ENCODE measurements at places on chromosomes 7 and 10.

DNA sequence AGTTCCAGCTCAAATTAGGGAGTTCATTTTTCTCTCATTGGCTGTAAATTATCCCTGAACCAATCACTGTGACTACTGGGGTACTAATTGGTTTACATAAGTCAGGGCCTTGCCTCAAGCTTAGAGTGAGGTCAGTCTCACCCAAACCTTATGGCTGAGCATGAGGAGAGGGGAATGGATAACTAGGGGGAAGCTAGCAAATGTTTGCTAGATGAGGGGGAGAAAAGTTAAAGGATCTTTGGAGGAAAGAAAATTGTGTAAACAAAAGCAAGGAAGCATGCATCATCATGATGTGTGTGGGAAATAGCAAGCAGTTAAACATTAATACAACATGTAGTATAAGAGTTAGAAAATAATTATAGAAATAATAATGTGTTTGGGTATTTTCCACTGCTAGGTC lies 121.9 kb downstream of the BBS9 start:
- DNase-seq: no peak

- no peak for DNase-seq
These were observed 67.3 kb downstream of the SPDYE5 start for GRCh38 chr7:75559355-75559975.

DNA sequence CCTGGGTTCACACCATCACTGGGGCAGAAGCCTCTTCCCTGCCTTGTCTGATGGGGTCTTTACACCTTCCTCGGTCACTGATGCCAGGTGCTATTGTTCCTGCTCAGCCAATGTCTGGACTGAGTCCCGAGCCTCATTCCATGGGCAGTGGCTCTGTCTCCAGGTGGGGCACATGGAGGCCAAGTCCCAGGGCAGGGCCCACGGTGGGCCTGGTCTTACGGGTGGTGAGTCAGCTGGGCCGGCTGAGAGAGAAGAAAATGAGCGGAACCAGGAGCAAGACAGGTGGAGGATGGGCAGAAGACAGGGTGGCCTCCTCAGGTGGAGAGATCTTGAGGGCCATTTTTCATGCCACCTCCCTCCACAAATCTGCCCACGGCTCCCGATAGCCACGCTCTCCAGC lies 131.7 kb upstream of the FAM20C start:
- DNase-seq: no peak

- no peak for DNase-seq
These were observed 15.5 kb upstream of the GPR15LG start for GRCh38 chr10:84158061-84158460.

DNA sequence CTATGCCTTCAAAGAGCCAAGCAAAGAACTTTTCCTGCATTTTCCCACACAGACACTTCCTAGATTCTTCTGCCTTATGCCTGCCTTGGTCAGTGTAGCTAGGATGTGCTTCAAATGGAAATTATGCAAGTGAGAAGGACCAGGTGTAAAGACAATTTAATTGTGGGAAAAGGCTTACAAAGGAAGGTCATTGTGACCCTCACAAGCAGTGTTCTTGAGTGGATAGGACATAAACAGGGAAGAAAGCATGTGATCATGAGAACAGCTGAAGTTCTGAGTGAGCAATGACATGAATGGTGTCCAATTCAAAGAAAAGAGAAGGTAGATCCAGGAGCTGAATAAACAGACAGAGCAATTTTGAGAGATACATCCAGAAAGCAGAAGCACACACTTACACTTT lies 1.3 kb upstream of the PIP start:
- DNase-seq: no peak

DNA sequence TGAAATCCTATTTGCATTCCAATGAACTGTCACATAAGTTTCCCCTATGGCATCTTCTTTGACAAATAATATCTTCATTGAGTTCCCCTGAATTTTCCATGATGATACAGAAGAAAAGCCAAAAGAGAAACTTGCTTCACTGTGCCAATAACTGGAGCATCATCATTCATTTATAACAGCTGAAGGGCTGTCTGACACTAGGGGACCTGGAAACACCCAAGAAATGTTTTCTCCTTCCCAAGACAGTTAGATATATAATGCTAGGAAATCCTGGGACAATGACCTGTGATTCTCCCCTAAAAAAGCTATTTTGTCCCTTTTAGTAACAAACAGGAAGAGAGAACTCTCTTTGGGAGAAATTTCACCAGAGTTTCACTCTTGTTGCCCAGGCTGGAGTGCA lies 133.6 kb downstream of the SEMA3C start:
- DNase-seq: no peak

GRCh38 chr7:18778594-18778993 lies 283.0 kb downstream of the HDAC9 start:
- DNase-seq: no peak

GRCh38 chr7:5827755-5828154 lies 46.3 kb upstream of the RNF216 start:
- peak; percentile 27 for DNase-seq

GRCh38 chr10:3776796-3777571 lies 8.0 kb downstream of the KLF6 start:
- no peak for DNase-seq

DNA sequence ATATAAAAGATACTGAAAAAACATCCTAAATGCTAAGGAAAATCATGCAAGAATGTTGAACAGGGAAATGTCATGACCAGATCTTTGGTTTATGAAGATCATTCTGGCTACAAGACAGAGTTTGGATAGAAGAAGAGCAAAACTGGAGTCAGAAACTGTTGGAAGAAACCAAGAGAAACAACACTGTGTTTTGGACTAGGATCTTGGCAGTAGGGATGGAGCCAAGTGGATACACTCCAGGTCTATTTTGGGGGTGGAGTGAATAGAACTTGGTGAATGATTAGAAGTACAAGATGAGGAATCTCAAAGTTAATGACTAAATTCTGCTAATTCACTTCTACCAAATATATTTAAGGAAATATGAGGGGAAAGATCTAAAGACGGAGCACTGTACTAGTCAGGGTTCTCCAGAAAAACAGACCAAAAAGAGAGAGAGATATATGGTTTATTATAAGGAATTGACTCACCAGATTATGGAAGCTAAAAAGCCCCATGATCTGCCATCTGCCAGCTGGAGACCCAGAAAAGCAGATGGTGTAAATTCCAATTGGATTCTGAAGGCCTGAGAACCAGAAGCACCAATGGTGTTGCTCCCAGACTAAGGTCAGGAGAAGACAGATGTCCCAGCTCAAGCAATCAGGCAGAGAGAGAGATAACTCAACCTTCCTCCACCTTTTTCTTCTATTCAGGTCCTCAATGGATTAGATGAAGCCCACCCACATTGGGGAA lies 254.9 kb downstream of the TRIL start:
- no peak for DNase-seq

DNA sequence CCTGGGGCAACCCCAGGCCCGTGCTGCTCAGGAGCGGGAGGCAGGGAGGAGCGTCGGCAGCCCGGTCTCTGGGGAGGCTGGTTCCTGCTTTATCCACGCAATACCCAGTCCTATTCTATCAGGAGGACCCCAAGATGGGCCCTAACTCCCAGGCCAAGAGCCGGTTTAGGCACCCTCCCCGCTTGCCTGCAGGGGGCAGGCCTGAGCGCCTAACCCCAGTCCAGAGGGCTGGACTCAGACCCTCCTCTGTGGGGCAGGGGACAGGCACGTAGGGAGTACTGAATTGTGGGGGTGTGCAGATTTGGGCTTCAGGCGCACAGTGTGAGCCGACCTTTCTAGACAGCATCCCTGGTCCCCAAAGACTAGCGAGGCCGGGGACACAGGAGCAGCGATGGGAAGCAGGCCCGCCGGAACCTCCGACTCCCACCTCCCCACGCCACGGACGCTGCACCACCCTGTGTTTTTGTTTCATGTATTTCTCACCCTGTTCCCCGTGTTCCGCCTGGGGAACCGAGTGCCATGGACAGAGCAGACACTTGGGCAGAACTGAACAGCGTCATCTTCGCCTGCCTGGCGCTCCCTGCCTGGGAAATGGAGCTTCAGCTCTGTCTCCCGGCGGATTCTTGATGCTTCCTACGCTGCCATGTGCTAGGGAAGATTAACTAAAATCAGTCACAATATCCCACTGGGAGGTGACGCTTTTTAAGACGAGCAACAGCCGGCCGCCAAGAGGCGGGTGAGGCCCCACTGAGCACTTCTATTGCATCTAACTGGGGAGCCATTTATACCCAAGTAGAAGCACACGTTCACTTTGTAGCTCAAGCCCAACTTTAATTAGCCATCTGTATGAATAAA lies 5.3 kb downstream of the NUDT1 start:
- no peak for DNase-seq

DNA sequence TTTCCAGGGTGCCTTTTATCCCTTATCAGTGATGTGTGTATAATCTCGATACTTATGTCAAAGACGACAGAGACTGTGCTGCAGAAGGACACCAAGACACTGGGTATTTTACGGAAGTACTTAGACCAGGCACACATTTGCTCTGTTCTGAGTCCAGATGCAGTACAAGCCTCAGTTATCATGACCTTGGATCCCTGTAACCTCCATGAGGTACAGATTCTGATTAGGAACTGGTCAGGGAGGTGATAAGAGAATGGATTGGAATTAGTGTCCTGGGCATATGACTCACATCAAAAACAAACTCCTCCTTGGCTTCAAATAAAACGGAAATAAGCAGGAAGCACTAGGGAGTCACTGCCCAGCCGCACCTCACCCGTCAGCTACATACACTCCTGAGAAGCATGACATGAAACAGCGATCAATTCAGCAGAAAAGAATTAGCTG lies 146.5 kb downstream of the SFMBT2 start:
- DNase-seq: no peak

GRCh38 chr7:139821349-139822105 lies 7.5 kb upstream of the TBXAS1 start:
- DNase-seq: no peak

- DNase-seq: no peak
These were observed 3.3 kb downstream of the LFNG start for GRCh38 chr7:2522780-2523433.

DNA sequence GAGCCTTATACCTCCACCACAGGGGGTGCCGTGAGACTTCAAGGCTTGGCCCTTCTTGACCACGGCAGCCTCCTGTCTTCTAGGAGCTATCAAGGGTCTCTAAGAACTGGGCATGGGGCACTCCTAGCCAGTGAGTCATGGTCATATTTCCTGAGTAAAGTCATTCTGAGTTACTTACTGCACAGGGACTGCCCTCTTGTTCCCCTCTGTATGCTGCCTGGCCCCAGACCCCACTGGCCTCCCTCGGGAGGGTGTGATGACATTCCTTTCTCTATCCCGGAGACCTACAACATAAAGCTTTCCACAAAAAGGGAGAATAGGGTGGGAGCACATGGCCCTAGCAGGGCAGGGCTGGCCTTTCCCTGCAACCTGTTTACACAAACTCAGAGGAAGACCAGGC lies 21.4 kb downstream of the DPCD start:
- DNase-seq: no peak

DNA sequence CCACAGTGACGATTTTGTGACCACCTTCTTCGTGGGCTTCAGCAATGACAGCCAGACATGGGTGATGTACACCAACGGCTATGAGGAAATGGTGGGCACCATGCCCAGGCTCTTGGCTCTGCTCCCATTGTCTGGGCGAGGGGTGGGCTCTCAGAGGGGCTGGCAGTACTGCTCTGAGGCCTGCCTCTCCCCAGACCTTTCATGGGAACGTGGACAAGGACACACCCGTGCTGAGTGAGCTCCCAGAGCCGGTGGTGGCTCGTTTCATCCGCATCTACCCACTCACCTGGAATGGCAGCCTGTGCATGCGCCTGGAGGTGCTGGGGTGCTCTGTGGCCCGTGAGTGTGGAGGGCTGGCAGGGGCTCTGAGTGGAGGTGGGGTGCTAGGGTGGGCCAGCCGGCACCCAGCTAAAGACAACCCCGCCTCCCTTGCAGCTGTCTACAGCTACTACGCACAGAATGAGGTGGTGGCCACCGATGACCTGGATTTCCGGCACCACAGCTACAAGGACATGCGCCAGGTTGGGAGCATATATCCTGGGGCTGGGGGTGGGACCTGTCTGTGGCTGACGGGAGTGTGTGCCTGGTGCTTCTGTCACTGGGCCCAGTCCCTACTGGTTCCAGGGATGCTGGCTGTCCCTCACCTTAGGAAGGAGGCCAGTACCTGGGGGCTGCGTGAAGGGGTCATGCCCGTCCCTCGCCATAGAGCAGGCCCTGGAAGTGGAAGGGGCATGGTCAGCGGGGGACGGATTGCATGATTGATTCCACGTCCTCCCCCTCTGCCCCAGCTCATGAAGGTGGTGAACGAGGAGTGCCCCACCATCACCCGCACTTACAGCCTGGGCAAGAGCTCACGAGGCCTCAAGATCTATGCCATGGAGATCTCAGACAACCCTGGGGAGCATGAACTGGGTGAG lies 6.8 kb downstream of the AEBP1 start:
- no peak for DNase-seq

GRCh38 chr7:77587272-77587671 lies 50.2 kb downstream of the PTPN12 start:
- no peak for DNase-seq

DNA sequence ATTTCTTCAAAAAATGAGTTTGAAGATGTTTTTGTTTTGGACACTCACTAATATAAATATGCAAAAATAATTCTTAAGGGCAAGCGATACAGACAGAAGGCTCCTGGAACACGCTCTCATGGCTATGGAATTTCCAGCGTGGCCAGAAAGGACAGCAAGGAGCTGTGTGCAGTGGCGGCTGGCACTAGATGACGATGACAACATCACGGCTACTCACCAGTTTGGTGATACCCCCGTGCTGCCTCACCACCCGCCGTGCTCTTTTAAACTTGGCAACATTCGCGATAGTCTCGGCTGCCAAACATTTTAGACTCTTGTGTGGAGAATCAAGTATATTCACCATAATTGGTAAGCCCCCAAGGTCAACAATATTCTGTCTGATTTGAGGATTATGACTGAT lies 54.9 kb downstream of the ODAD2 start:
- no peak for DNase-seq

GRCh38 chr7:90111-91063 lies 102.0 kb upstream of the FAM20C start:
- DNase-seq: no peak

DNA sequence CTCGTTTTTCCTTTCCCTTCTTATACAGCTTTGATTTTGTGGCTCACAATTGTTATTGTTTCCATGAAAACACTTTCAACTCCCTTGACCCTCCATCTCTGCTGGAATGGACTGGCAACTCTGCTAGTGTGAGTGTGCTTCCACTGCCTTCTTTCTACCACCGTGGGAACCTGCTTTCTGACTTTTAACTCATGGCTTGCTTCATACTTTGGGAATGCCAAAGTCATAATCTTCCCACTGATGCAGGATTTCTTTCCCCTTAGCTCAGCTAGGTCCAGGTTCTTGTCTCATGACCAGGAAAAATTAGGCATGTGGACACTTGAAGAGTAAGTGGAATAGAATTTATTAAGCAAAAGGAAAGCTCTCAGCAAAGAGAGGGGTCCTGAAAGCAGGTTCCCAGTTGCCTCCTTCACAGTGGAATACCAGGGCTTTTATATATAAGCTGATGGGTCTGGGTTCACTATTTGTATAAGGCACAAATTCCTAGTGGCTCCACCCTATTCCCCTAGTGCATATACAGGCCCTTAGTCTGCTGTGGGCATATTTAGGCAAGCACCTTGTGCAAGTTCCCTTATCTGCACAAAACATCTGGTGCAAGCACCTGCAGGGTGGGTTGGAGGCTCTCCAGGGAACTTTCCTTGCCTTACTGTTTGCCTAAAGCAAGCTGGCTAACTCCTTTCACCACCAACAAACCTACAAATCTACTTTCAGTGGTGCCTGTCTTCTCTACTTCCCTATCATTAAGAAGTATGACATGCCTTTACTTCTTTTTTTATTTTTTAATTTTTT lies 119.5 kb downstream of the CFAP58 start:
- no peak for DNase-seq

GRCh38 chr10:26095781-26096180 lies 120.8 kb upstream of the GAD2 start:
- DNase-seq: no peak

GRCh38 chr10:3085785-3086567 lies 18.6 kb downstream of the PFKP start:
- no peak for DNase-seq
